Kasumi-1 (cell line): ENCODE measurements at places on chromosomes 6 and 20.

- DNase-seq = peak; percentile 50
Observed at GRCh38 chr6:47438481-47439347, 38.9 kb upstream of the CD2AP start.

GRCh38 chr6:8513174-8513573 is 77.8 kb upstream of the SLC35B3 start:
- DNase-seq = no peak

DNA sequence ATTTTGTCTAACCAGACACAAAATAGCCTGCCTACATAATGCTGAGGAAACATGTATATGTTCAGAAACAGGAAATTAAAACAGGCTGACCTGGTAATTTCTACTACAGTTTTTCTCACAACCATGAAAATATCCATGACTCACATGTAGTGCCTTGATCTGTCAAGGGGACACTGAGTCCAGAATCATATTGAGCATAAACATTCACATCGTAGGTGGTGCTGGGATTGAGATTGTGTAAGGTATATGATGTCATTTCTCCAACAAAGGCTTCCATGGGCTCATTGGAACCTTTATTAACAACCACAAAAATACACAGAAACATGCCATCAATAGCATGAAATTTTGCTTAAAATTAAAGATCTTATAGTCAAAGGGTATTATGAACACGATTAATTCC is 80.9 kb downstream of the COL12A1 start:
- no peak for DNase-seq

DNA sequence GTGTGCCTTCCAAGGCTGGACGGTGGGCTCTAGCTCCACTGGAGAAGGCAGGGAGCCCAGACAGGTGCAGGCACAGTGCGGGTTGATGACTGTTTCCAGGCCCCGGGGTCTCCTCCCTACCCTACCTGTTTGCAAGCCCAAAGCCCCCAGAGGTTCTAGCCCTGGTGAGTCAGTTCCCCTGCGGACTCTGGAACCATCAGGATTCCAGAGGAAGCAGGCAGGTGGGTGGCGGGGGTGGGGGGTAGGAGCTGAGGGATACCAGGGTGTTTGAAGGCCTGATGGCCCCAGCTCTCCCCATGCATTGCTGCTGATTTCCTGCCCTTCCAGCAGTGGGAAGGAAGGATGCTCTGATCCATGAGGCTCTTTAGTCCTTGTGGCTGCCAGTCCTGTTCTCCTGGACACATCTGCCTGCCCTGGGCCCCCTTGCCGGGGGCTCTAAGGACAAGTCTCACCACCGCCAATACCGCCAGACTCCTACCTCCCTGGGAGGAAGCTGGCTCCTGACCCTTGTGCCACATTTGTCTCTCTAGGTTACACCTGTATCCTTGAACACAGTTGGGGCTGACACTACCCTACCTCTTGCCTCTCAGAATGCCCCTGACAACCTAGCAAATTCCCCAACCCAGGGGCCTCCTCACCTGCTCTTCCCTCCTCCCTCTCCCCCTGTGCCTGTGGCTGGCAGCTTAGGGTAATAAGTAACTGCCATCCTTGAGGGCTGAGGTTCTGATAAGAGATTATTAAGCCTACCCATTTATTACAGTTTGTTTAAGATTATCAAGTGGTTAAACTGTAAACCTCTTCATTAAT is 21.7 kb downstream of the KCNK5 start:
- no peak for DNase-seq

- no peak for DNase-seq
Observed at GRCh38 chr6:112054555-112055190, 769 bp downstream of the CCN6 start.

GRCh38 chr6:23340271-23340670 is 770.9 kb downstream of the HDGFL1 start:
- DNase-seq = no peak

GRCh38 chr6:163474581-163474980 is 60.1 kb downstream of the QKI start:
- DNase-seq = no peak

- DNase-seq = no peak
Observed at GRCh38 chr6:158507174-158507573, 52.7 kb upstream of the TMEM181 start.
